ENCODE measurements at places on chromosomes 6 and 20.
A peak's percentile ranks its signal among the peaks of the same experiment; 100 is the strongest.

- no peak for DNase-seq
Measured at GRCh38 chr6:169452117-169452868, 198.6 kb upstream of the THBS2 start.

DNA sequence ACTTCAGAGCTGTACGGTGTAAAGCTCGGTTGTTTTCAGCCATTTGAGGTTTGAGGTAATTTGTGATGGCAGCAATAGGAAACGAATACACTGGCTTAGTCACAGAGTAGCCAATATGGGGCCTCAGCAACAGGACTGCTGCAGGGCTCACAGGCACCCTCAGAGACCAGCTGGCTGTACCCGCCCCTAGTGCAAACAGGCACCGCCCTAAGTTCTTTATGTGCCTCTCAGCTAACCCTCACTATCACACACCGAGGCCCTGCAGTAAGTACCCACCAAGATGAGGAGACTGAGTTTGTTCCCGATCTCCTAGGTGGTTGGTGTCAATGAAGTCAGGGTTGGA lies 11.2 kb upstream of the SERPINB9 start:
- DNase-seq = peak; percentile 34

GRCh38 chr20:62345681-62346370 lies 21.3 kb downstream of the LAMA5 start:
- no peak for DNase-seq

DNA sequence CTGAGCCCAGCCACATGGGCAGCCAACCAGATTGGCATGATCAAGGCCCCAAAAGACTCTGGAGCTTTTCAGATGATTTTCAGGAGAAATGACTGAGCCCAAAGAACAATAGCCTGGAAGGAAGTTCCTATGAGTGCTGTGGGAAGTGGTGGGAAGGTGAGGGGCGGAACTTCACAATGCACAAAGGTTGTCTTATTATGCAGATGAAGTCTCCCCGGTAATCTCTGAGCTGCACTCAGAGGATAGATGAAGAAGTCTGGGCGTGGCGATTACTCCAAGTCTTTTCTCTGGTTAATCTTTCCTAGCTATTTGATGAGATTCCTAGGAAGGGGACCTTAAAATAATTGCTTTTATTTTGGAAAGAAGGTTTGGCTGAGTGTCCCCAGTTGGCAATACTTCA lies 36.9 kb downstream of the LBP start:
- no peak for DNase-seq

- no peak for DNase-seq
Measured at GRCh38 chr20:4109307-4109940, 94.1 kb upstream of the RNF24 start.

DNA sequence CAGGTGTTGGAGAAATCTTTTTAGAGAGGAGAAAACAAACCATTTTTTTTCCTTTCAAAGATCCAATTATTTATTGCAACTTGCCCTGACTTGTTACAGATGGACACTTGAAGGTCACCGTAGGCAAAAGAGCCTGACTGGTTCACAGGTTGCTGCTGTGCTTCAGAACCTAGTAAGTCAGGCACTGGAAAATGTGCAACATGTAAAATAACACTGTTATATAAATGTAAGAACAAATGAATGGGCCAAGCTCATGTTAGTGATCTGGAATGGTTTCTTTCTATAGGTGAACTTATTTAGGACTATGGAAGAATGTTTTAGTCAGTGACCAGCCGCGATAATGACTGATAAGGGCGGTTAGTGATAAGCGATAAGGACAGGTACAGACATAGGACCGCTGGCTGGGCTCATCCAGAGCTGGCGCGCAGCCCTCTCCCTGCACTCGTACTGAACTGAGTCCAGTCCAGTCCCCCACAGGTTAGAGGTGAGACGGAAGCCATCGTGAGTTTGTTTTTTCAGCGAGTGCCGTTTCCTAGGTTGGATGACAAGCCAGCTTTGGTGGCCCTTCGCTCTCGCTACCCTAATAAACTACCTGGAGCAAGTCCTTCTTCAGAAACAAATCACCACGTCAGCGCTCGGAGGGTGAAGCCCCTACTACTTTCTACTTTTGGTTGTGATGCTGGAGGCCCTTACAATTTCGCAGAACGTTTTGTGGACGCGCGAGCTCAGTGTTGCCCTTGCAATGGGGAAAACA lies 94.4 kb upstream of the PRDM1 start:
- DNase-seq = no peak

- DNase-seq = no peak
Measured at GRCh38 chr20:63374504-63374903, 13.4 kb upstream of the CHRNA4 start.

DNA sequence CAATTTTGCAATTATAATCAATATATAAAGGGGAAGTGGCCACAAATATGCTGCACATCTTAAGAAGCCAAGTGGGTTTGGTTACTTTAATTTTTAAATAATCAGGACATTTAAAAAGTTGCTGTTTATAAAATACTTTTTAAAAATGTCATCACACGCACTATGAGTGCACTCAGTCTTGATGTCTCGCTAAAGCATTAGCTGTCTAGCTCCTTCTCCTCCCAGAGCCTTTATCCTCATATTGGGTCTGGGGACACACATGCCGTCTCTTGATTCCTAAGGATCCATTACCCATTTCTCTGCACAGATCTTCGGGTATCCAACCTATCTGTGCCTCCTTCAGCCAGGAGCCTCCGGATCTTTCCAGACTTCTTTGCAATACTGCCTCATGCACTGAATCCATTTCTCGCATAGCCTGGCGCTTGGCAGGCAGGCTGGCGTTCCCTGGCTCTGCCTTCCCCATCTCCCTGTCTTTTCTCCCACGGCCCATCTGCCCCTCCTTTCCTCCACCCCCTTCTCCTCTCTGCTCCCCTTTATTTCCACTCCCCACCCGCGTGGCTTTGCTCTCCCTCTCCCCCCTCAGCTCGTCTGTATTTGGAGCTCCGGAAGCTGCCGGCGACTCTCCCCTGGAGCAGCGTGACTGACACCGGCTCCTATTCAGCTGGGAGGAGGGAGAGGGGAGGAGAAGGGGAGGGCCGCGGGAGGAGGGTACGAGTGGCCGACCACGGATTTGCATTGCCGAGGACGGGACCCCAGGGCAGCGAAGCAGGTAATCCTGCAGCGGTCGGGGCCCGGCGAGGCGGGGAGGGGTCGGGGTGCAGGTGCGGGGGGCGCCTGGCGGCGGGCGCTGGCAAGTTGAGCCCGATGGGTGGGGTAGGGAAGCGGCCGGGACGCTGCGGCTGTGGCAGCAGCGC lies at the start of gene CAP2:
Gene CAP2, plus strand, starts transcription at position 618 of the 914 bp plus-strand sequence. CDS start 27,961 bp downstream, outside the sequence.
- DNase-seq = peak; percentile 76

DNA sequence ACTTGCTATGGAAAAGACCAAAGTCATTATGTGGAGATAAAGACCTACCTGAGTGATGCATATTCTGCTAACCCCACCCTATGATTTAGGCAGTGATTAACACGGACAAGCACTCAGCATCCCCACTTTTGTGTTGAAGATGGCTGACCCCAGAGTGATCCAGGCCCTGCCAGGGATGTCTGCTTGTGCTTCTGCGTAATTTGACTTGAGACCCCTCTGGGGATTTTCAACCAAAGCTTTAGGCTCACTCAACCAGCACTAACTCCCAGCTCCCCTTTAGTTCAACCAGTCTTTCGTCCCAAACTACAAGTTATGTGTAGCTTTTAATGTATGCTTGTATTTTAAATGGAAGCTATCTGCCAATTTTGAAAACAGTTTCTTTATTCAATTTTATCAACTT lies 538.0 kb upstream of the ID4 start:
- DNase-seq = no peak

GRCh38 chr20:4065391-4065844 lies 50.1 kb upstream of the RNF24 start:
- DNase-seq = no peak

DNA sequence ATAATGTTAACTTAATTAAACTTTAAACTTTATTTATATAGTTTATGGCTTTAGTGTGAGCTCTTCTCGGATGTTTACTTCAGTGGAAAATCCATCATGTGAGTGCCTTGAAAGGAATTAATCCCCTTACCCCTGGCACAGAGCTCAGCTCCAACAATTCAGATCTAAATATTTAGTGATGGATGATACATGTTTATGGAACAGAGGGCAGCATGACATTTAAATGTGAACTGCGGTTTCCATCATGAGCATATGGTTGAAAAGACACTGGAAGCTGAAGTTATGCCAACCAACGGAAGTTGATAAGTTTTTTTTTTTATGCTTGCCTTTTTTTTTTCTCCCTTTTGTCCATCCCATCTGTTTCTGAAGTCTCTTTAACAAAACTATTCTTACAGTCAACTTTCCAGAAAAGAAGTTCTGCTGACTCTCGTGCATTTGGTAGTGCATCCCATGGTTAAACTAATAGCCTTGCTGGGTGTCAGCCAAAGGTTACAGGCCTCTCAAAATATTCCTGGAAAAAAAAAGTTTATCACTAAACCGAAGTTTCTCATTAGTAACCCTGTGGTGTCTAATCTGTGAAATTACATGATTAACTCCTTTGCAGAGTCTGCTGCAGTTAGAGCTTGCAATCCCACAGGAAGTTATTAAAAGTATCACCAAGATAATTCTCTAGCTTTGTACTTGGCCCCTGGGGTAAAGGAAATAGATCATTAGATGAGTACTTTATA lies 243.9 kb upstream of the TCF21 start:
- no peak for DNase-seq

GRCh38 chr6:24916496-24916895 lies 19.3 kb downstream of the RIPOR2 start:
- no peak for DNase-seq

DNA sequence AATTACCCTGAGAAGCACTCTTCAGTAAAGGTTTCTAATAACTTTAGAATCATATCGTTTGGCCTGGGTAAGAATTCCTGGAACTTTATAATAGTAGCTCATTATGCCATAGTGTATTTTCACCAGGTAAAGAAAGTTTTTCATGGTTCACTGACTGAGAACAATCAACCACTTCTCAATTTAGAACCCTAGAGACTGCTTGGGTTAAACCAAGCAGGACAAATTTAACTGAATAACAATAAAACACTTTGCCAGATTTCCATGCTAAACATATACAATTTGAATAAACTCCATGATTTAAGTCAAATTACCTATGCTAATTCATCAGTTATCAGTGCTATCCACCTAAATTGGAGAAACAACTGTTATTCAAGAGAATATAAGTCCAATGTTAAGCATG lies 99.4 kb downstream of the PLG start:
- no peak for DNase-seq

DNA sequence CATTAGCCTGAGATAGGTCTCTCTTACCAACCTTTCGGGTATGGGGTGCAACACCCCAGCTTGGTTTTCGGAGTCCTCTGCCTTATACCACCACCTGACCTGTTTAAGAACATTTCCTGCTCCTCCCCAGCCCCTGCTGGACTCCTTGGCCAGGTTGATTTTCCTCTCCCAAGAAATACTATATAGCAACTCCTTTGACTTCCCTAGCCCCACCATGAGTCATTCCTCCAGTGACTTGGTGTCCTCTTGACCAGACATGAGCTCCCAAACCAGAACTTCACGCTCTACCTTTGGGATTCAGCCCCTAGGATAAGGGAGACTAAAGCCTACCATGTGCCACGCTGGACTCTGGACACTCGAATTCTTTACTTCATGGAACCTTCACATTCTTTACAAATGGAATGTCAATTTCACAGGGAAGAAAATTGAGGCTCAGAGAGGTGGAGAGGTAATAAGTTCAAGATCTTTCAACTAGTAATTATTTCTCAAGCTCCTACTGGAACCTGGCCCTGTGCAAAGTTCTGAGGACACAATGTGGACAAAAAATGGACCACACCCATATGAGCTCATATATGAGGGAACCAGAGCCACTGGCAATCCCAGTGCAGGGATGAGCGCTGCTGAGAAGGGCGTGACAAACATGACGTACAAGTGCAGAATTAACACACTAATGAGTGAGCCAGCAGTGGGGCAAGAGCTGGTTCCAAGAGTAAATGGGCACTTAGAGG lies 48.2 kb downstream of the SIRPA start:
- DNase-seq = no peak

GRCh38 chr20:50885781-50886180 lies 45.5 kb downstream of the ADNP start:
- no peak for DNase-seq

DNA sequence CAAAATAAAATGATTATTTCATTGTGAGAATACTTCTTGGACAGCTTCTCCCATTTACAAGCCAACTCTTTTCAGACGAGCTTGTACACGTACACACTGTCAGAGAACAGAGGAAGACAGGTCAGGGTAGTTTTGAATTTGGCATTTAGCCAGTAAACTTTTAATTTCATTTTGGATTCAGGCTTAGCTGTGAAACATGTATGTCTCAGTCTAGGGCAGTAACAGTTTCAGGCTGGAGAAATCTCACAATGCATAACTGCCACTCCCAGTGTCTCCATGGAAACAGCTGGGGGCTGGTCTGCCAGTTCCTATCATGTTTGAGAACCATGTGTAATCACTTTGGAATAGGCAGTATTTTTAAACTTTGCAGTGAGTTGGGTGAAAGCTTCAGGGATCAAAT lies 22.0 kb upstream of the QKI start:
- no peak for DNase-seq

DNA sequence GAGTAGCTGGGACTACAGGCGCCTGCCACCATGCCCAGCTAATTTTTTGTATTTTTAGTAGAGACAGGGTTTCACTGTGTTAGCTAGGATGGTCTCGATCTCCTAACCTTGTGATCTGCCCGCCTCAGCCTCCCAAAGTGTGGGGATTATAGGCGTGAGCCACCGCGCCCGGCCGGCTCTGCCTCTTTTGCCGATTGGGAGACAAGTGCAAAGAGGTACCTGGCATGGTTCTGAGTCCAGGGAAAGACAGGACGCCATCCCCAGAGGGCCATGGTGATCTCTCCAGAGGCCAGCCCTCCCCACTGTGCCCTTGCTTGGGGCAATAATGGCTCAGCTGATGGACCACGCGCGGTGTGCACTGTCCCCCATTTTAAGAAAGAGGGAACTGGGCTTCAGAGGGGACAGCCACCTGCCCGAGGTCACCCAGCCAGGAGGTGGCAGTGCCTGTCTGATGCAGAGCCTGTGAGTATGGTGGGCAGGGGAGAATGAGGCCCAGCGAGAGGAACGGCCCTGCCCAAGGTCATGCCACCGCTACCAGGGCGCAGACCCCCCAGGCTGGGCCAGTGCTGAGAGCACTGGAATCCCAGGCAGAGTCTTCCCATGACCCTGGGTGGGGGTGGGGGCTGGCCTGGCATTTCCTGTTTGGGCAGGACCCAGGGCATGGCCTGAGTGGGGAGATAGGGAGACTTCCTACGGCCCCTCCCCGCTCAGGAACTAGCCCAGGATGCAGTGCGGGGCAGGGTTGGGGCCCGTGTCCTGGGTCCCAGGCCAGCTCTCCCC lies 61.0 kb downstream of the SNAI1 start:
- no peak for DNase-seq

DNA sequence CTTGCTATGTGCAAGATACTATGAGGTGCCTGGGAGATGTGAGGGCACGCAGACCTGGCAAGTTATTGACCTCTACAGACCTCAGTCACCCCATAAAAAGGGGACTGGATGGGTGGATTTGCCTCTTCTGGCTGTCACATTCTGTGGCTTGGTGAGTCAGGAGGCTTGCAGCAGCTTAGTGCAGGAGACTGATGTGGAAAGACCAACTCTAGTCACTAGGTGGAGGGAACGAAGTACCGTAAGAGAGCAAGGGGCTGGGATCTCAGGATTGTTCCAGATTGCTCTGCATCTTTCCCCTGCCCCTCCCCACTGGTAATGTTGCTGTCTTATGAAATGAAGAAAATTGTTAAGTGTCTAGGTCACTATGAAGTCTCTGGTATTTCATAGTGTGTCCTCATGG lies 3.3 kb downstream of the MAPRE1 start:
- DNase-seq = no peak
